Activated gamma-delta T cell (primary cell): ENCODE measurements at places on chromosomes 16 and 17.

DNA sequence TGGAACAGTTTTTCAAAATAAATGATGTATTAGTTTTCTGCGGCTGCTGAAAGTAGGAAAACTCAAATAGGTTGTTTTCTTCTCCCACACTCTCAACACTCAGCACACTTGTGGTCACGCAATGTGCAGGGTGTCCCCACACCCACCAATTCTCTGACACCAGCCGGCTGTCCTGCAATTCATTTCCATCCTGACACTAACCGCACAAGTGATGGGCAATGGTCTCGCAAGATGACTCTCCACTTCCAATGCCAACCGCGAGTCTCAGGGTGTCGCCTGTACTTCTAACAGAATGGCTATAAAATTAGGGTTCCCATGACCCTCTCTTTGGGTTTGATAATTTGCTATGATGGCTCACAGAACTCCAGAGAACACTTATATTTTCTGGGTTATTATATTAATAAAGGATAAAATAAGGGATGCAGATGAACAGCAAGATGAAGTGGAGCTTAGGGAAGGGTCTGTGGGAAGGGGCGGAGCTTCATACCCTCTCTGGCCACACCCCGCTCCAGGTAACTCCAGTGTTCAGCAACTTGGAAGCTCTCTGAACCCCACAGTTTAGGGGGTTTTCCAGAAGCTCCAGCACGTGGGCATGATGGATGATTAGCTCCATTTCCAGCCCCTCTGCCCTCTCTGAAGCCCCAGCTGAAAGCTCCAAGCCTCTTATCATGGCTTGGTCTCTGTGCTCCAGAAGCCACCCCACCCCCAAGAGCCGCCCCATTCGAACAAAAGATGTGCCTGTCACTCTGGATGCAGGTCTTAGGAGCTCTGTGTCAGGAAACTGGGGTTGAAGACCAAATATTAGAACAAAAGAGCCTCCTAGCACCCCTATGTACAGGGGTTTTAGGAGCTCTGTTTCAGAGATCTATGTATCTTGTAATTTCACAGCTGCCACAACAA is 19.8 kb downstream of the TAF1C start:
- no peak for DNase-seq

DNA sequence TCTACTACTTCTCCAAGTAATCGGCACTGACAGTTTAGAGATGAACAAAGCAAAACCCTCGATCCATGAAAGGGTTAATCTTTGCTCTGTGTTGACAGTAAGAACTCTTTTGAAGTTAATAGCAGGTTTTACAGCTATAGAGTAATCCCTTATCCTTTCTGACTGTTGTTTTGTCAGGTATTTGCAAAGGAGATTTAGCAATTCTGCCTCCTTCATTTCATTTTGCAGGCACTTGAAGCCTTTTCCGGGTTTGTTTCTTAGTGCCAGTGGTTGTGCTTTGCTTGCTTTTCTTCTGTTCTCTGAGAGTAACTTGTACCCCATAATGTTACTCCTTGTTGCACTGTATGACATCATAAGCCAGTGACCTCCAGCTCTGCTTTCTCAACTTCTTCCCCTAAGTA is 64.5 kb downstream of the TANGO6 start:
- DNase-seq: no peak

DNA sequence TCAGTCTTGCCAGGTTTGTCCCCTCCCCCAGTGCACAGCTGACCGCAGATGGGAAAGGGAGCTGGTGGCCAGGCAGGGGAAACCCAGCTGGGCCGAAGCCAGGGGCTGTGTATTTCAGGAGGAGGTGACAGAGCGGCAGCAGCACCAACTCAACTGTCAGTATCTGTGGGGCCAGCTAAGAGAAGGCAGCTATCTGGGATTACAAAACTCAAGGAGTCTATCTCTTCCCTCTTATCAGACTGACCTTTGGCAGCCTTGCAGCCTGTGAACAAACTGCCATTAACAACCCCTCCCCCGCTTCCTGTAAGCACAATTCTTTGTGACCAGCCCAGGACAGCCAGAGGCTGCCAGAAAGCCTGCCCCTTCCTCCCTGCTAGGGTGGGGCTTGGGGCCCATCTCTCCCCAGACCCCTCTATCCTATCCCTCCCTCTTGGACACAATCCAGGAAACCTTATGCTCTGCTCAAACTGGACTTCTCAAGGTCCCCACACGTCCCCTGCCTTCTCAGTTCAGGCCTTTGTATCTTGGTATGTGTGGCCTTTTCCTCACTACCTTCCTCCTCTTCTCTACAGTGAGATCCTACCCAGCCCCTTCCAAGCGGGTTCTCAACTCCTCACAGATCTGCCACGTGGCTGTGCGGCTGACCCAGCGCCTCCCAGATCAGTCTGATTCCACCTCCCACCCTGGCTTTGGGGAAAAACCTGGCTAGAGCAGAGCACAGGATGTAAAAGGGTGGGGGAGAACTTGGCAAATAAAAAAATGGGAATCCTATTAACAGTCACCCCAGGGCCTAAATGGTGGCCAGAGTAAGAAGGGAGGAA is 10.5 kb downstream of the ST3GAL2 start:
- no peak for DNase-seq

DNA sequence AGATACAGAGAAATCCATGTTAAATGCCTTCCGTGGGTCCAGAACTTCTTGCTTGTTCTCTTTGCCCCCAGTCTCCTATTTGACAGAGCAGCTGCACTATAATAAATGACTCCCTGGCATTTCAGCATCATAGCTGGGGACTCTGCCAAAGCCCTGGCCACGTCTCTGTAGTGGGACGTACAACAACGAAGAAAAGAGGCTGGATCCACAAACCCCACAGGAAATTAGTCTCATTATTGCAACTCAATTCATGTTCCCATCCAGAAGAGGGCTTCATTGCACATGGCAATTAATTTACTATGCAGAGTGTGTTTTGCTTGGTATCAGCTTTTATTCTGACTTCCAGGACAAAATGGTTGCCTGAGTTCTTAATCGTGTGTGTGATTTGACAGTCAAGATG is 121.3 kb downstream of the CDH13 start:
- no peak for DNase-seq

DNA sequence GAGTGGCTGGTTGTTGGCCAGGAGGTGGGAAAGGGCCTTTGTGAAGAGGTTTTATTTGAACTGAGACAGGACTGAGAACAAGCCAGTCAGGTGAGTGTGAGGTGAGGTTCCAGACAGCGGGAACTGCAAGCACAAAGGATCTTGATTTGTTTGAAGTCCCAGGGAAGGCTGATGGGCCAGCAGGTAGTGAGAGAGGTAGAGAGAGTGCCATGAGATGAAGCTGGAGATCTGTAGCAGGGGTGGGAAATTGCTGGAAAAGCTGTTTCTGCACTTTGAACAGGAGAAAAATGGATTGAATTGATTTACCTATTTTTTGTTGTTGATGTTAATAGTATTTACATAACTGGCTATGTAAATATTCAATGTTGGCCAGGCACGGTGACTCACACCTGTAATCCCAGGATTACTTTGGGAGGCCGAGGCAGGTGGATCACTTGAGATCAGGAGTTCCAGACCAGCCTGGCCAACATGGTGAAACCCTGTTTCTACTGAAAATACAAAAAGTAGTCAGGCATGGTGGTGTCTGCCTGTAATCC is 7.7 kb upstream of the DCTPP1 start:
- DNase-seq: no peak

DNA sequence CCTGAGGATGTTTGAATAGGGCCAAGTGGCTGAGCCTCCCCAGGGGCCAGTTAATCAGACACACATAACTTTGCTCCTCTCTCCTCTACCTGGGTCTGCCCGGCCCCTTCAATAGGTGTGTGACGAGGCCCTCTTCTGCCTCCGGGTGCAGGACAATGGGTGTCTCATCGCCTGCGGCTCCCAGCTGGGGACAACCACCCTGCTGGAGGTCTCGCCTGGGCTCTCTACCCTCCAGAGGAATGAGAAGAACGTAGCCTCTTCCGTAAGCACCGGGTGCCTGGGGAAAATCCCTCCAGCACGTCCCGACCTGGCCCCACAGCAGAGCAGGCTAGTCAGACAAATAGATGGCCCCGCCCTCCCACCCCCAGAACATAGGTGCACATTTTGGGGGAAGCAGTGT is 16.1 kb upstream of the KIF19 start:
- no peak for DNase-seq

DNA sequence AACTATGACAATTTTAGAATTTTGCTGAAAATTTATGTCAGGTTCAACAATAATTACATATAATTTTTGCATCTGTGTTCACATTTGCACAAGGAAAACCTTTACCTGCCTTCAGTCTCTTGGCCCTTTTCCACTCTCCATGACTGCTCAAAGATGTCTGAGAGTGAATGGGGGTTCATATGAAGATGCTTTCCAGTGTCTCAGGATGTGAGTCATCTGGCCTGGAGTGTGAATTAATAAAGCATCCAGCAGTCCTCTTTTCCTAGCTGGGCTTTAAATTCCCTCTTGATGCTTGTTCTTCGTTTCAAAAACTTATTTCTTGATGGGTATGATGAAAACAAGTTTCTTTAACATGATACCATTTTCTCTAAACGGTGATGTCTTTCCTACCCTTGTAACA is 99.9 kb downstream of the CDK5R1 start:
- no peak for DNase-seq

DNA sequence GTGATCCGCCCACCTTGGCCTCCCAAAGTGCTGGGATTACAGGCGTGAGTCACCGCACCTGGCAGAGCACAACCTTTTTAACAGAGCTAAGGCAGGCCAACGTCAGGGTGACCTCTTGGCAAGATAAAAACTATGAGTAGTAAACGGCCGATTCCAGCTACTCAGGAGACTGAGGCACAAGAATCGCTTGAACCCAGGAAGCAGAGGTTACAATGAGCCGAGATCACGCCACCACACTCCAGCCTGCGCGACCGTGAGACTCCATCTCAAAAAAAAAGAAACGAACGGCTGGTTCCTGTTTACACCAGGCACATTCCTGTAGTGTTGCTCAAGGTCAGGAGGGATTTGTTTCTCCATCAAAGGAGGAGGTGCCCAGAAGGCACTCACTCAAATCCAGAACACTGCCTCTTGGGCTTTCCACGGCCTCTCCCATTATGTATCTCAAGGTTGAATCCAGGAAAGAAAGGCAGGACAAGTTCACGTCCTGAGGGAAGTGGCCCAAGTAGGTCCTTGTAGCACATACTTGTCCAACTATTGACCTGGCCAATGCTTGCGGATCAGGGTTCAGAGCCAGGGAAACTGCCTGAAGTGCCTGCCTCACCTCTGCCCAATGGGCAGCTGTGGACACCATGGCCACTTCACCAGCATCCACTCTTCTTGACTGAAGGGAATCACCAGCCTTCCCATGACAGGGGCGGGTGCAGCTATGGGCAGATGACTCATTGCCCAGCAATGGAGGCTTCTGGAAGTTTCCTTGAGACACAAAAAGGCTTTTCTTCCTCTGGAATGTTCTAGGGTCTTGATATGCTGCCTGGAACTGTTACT is 13.5 kb downstream of the KNOP1 start:
- DNase-seq: no peak

- DNase-seq: no peak
Observed at GRCh38 chr16:87956098-87956364, 4.8 kb downstream of the BANP start.

- no peak for DNase-seq
Observed at GRCh38 chr16:965036-965395, 5.8 kb downstream of the LMF1 start.
